Kasumi-1 (cell line): ENCODE measurements at places on chromosomes 16 and 17.

DNA sequence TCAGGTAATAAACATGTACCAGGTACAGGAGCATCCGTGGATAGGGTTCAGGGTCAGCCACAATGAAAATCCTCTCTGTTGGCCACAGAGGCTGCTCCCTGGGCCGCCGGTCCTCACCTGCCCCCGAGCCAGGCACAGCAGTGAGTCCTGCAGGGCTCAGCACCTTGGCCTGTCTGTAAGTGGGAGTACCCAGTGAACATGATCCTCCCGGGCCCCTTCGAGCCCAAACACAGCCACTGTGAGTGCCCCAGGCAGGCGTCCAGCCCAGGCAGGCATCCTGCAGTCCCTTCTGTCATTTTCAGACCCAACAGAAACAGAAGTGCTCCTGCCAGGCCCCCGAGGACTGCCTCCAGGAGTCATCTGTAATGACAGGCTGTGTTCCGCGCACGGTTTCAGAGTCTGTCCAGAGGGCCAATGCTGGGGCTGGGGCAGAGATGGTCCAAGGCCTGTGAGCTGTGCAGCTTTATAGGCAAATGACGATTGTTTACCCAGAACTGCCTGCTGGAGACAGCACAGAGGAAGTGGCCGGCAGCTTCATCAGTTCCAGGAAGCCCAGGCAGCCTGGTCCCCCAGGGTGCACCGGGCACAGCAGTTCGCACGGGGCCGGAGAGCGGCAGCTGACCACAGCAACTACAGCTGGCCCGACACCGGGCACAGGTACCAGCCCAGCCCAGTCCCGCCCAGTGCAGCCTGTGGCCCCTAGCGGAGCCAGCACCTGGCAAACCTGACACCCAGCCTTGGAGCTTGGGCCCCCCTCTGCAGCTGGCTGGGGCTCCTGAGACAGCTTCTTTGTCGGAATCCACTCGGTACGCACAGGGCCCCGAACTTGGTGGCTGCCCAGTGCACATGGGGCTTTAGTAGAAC is 13.2 kb downstream of the SLC7A5 start:
- DNase-seq: peak; percentile 37

GRCh38 chr16:14035092-14035491 is 36.0 kb upstream of the MRTFB start:
- no peak for DNase-seq

DNA sequence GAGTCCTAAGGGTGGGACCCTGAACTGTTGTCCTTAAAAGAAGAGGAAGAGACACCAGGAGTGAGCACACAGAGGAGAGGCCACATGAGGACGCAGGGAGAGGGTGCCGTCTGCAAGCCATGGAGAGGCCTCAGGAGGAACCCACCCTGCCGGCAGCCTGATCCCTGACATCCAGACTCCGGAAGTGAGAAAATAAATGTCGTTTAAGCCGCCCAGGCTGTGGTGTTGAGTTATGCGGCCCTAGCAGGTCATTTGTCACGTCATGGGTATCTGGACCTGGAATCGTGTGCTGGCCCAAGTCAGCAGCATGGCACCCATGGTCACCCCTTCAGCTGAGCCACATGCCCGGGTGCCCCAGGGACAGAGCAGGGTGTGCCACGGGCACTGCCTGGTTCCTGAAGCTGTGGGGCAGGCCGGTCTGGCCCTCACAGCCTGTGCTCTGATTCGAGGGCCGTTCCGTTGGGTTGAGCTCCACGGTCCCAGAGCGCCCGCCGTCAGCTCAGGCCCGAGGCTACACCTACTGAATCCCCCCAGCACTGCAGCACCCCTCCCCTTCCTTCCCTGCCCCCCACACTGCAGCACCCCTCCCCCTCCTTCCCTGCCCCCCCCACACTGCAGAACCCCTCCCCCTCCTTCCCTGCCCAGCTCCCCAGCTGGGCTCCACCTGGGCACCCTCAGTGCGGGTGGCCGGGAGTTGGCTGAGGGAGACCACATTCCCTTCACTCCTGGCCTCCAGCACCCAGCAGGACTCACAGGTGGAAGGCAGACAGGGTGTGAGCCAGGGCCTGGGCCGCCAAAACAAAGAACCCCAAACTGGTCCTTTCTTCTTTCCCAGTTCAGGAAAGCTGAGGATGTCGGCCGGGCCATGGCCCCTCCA is 2.7 kb upstream of the CCDC57 start:
- DNase-seq: peak; percentile 88

DNA sequence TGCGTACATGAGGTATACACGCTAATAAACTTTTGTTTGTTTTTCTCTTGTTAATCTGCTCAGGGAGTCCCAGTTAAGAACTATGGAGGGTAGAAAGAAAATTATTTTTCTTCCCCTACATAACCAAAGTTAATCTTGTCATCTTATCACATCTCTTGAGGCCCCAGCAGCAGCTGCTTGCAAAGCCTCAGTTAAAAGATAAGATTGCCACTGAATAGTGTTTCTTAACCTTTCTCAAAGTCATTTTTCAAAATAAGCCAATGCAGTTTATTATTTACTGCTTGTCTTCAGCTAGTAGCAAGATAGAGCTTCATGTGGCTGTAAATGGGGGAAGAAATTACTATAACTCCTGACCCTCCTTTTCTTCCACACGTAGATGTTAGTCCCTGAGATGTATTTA is 21.5 kb upstream of the APOH start:
- no peak for DNase-seq

DNA sequence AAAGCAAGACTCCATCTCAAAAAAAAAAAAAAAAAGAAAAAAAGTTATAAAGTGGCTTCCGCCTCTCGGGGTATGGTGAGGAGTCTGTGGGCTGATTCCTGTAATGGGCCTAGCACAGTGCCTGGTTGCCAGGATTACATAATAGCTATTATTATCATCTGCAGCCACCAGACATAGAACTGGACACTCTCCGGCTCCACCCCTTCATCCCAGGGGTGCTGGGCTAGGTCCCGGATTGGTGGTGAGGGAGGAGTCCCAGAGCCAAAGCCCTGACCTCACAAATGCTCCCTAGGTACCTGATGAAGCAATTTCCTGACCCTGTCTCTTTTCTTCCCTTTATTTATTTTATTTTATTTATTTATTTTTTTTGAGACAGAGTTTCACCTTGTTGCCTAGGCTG is 11.6 kb upstream of the ADGRG1 start:
- no peak for DNase-seq

GRCh38 chr17:72255481-72255880 is 134.7 kb downstream of the SOX9 start:
- DNase-seq: no peak

DNA sequence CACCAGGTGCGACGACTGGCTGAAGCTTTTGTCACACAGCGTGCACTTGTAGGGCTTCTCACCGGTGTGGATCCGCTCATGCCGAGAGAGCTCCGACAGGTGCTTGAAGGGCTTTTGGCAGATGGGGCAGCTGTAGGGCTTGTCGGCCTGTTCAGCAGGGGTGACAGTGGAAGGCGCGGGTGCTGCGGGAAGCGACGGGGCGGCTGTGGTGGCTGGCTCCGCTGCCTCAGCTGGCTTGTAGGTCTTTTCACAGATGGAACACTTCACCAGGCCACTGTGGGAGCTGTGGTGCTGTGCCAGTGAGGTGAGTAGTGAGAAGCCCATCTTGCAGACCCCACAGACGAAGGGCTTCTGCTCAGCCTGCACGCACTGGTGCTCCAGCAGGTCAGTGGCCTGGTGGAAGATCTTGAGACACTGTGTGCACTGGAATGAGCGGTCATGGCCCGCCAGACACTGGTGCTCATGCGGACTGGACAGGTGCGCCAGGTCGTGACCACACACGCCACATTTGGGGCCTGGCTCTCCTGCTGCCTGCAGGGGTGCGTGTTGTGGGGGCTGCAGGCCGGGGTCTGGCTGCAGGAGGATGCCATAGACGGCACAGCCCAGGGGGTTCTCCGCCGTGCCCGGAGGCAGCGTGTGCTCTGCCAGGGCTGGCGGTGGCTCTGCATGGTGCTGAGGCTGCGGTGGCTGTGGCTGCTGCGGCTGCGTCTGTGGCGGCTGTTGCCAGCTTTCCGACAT is 2.8 kb downstream of the ZNF319 start:
- DNase-seq: no peak

GRCh38 chr16:71927383-71927782 is 32.1 kb downstream of the IST1 start:
- peak; percentile 63 for DNase-seq

DNA sequence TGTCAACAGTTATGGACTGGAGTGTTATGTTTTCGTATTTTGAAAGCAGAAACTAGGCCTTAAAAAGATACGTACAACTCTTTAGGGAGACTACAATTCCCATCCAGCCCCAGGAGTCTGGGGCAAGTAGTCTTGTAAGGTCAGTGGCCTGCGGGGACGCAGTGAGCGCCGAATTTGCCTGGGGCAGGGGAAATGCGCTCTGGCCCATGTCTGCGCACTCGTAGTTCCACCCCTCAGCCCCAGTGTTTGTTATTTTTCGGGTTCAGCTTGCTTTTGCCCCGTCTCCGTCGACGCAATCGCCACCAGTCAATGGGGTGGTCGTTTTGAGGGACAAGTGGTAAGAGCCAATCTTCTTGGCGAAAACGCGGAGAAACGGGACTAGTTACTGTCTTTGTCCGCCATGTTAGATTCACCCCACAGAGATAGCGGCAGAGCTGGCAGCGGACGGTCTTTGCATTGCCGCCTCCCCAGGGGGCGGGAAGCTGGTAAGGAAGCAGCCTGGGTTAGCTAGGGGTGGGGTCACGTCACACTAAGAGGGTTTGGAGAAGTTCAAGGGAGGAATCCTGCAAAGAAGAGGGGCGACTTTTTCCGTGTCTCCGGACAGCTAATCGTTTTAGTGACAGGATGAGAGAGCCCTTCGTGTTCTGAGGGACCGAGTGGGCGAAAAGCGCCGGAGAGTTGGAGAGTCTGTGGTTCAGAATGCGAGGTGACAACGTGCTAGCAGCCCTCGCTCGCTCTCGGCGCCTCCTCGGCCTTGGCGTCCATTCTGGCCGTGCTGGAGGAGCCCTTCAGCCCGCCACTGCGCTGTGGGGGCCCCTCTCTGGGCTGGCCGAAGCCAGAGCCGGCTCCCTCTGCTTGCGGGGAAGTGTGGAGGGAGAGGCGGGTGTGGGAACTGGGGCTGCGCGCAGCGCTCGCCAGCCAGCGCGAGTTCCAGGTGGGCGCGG is 1.1 kb upstream of the BRCA1 start:
- DNase-seq: peak; percentile 70

GRCh38 chr17:80320496-80320895 is 59.8 kb downstream of the RNF213 start:
- DNase-seq: no peak

GRCh38 chr17:8556074-8556473 is 74.5 kb downstream of the MYH10 start:
- DNase-seq: no peak

- no peak for DNase-seq
Observed at GRCh38 chr17:80967404-80967872, 24.2 kb upstream of the CHMP6 start.
